ENCODE measurements at places on chromosomes 13 and 19. TPM values are rescaled to one million over a fixed set of nuclear protein-coding genes. Genes with fewer than 3 reads are reported as not detected.

DNA sequence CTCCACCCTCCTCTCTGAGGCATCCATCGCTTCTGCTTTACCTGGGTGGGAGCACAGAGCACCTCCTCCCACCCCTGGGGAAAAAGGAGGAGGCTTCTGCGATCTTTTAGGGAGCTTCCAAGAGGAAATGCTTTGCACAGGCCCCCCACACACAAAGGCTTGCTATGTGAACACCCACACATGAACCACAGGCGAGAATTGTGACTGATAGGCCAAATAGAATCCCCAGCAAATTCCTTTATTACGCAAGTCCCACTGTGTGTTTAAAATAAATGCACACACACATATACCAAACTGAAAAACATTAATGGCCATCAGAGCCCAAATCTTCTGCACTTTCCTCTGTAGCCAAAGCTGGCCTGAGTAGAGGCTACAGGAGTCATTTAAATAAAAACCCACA, 50.6 kb downstream of the HSPH1 start:
- no peaks in the 10 kb centered on the region for H3K36me3 ChIP-seq
- no peaks in the 10 kb centered on the region for H3K4me1 ChIP-seq
- no peak overlapping the region for H3K27ac ChIP-seq
- H3K4me3 ChIP-seq: no peak overlapping the region

DNA sequence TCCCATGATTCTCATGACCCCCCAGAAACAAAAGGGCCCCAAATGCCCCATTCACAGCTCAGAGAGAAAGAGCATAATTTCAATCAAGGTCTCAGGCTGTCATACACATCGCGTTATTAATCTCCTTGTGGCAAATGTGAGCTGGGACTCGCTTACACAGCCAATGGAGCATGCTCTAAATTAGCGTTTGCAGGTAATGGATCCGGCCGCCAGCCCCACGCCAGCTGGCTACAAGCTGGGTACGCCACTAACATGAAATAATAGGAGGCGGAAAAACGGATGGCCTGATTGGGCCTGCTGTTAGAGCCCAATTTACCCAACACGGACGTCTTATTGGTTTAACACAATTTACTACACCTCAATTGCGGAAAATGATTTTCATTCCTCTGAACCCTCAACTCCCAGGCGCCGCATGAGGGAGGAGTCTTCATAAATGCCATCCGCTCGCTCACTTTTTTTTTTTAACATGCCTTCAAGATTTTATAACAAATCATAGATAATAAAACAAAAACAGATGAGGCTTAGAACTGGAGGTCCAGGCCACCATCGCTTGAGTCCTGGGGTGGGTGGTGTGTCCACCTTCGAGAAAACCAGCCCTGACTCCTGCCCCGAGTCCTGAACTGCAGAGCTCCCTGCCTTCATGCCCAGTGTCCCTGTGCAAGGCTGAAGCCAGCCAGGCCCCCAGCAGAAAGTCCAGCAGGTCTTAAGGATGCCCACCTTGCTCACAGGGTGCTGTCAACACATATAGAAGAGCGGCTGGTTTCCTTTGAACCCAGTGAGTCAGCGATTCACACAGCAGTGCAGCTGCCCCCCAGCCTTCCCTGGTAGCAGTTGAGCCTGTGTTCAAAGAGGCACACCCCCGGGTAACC, 62.1 kb downstream of the PEPD start:
- DNase-seq: no peak
- no peaks in the 10 kb centered on the region for H3K36me3 ChIP-seq
- no peaks in the 10 kb centered on the region for H3K27me3 ChIP-seq
- H3K4me1 ChIP-seq: no peaks in the 10 kb centered on the region
- H3K27ac ChIP-seq: no peak overlapping the region
- H3K4me3 ChIP-seq: no peak overlapping the region

MBD3L2 gene
- not detected for total RNA-seq

SYT3 gene
- 1.5 TPM for total RNA-seq

KLC3 gene
- 1.9 TPM for total RNA-seq

DNA sequence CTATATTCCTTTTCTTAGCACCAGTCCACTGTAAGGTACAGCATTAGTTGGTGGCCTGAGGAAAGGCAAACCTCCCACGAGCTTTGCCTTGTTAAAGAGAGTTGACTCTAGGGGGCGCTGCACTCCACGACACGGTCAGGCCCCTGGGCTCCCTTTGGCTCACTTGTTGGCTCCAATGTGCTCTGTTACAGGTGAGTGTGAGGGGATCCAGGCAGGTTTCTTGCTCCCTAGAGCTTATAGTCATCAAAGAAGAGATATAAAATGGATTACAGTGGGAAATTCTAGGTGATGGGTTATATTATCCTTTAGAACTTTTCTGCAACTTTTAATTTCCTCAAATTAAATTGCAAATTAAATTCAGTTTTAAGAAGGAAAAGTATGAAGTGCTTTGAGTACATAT, 3.7 kb downstream of the WDR87 start:
- no peaks in the 10 kb centered on the region for H3K36me3 ChIP-seq
- peak; percentile 76 for DNase-seq
- H3K27me3 ChIP-seq: no peaks in the 10 kb centered on the region
- H3K4me3 ChIP-seq: no peak overlapping the region
- no peak overlapping the region for H3K27ac ChIP-seq
- peaks cover 5% of the 10 kb centered on the region for H3K4me1 ChIP-seq

ZNF177 gene
- total RNA-seq: 1.6 TPM

FGF14 gene
- total RNA-seq: 3.4 TPM

GRCh38 chr19:17534767-17535166, 20.7 kb upstream of the COLGALT1 start:
- no peaks in the 10 kb centered on the region for H3K36me3 ChIP-seq
- peaks cover 23% of the 10 kb centered on the region for H3K27me3 ChIP-seq
- DNase-seq: no peak
- H3K4me3 ChIP-seq: no peak overlapping the region

GZMM gene
- 1.4 TPM for total RNA-seq

- DNase-seq: no peak
- no peaks in the 10 kb centered on the region for H3K4me1 ChIP-seq
Observed at GRCh38 chr19:2661615-2662014, 40.9 kb downstream of the GNG7 start.

DNA sequence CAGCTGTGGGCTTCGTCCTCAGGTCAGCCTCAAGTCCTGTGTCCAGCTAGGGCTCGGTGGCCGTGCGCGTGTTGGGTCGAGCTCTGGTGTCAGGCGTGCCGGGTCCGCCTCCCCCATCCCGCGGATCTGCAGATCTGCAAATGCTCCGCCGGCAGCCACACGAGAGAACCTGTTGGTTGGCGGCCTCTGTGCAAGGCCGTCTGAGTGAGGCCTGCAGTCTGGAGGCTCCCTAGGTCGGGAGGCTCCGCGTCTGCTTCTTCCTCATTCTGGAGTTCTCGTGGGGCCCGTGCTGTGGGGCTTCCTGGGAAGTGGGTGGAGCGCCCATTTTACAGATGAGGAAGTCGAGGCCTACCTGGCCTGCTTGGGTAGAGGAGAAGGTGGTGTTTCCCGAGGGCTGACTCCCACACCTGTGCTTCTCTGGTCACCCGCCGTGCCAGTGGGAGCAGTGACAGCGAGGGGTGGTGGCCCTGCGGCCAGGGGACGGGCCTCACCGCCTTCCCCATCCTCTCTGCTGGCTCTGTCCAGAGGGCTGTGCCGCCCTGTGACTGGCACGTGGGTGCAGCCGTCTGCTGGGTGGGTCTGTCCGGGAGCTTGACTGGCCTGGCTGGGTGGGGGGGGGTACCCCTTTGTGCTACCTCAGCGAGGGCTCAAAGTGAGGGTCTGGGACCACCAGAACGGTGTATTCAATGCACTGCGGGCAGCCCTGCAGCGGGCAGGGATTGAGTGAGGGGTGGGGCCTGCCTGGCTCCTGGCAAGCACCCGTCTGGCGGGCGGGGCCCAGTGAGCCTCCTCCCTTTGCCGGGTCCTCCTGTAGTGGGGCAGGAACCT, 3.3 kb downstream of the CSNK1G2 start:
- no peak overlapping the region for H3K4me3 ChIP-seq
- no peak overlapping the region for H3K27ac ChIP-seq
- peak; percentile 84 for DNase-seq
- H3K4me1 ChIP-seq: peaks cover 70% of the 10 kb centered on the region
- no peaks in the 10 kb centered on the region for H3K36me3 ChIP-seq
- H3K27me3 ChIP-seq: no peaks in the 10 kb centered on the region

CRB3 gene
- 78.8 TPM for total RNA-seq

DNA sequence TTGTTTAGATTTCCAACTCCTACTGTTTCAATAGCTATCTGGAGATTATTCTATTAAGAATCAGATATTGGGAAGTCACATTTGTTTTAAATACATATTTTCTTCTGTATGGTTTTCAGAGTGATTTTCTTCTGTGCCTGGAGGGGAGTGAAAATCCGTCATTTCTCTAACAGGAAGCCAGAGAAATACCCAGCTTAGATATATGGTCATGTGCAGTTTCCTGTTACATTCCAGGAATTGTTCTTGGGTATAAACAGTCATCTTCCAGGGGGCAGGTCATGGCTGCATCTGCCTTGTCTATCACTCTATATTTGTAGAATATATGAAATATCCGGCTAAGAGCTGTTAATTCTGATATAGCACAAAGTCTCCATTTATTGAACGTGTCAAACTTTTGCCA, 77.5 kb upstream of the MIR17HG start:
- no peaks in the 10 kb centered on the region for H3K27me3 ChIP-seq
- no peak overlapping the region for H3K27ac ChIP-seq
- DNase-seq: peak; percentile 9
- H3K36me3 ChIP-seq: no peaks in the 10 kb centered on the region
- no peak overlapping the region for H3K4me3 ChIP-seq

DNA sequence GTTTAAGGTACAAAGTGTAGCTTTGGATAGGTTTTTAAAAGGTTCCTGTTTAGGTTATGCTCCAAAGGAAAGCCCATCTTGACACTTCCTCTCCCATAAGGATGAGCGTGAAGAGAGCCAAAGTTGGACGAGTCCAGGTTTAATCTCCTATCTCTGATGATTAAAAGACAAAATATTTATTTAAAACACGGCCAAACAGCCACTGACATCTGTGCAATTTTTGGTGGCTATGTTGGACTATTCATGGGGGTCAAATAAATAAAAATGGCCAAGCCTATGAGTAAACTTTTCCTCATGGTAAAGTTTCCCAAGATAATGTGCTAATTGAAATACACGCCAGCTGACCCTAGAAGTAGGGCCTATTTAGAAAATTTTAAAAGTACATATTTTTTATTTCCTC, 69.0 kb upstream of the DOCK9 start:
- DNase-seq: no peak
- no peak overlapping the region for H3K4me3 ChIP-seq
- no peaks in the 10 kb centered on the region for H3K36me3 ChIP-seq
- H3K27ac ChIP-seq: peak overlapping the region; percentile 0
- H3K27me3 ChIP-seq: peaks cover 89% of the 10 kb centered on the region

- H3K27ac ChIP-seq: no peak overlapping the region
- H3K36me3 ChIP-seq: no peaks in the 10 kb centered on the region
- no peak overlapping the region for H3K4me3 ChIP-seq
- no peak for DNase-seq
- H3K27me3 ChIP-seq: peaks cover 41% of the 10 kb centered on the region
Observed at GRCh38 chr19:4517451-4518057, 732 bp downstream of the PLIN4 start.

PCSK4 gene
- 3.2 TPM for total RNA-seq

SOX1 gene
- not detected for total RNA-seq

All from left lung (tissue), 14 donors.